Kidney (tissue), 22 donors: ENCODE measurements at places on chromosomes 6 and 20. TPM values are rescaled to one million over a fixed set of nuclear protein-coding genes. Genes with fewer than 3 reads are reported as not detected.

DNA sequence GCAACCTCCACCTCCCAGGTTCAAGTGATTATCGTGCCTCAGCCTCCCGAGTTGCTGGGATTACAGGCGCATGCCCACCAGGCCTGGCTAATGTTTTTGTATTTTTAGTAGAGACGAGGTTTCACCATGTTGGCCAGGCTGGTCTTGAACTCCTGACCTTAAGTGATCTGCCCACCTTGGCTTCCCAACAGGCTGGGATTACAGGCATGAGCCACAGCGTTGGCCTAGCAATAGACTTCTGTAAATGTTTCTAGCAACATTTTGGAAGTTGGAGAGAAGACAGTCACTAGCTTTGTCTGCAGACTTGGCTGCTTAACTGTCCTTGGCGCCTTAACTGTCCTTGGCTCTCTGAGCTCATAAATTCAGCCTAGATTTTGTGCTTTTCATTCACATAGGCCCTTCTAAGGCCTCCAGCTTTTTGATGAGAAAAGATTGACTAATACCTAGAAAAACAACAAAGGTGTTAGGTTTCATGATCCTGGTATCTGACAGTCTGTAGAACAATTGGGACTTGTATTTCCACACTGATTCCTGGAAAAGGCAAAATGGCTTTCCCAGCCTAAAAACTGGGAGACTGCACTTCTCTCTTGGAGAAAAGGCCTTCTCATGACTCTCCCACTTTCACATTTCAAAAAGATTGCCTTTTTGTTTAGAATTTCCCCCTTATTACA lies 49.7 kb downstream of the OR2B2 start:
- H3K4me1 ChIP-seq = no peaks in the 10 kb centered on the region
- H3K27ac ChIP-seq = no peak overlapping the region
- H3K4me3 ChIP-seq = no peak overlapping the region
- no peaks in the 10 kb centered on the region for H3K36me3 ChIP-seq
- no peak for DNase-seq

DNA sequence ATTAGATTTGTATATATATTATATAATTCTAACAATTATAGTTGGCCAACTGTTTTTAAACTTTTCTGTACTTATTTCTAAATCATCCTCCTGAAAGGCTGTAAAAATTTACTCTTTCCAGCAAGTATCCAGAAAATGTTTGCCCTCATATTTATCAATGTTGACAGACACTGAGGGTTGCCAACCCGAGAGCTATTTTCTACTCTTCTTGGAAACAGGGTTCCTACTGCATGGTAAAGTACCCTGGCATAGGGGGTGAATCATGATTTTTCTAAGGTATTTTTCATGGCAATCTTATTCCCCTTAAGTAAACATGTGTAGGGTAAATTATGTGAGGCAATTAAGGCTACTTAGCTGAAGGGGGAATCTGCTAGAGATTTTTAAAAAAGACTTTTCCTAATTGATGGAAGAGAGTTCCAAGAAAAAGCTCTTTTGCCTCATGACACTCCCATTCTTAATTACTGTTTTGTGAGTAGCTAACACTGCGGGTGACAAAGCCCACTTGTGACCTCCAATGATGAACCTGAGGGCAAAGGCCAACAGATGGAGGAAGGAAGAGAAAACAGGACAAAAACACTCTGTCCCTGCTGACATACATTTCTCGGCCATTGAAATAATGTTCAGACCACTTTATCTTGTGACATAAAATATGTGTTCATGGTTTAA lies 37.9 kb downstream of the GPX5 start:
- no peaks in the 10 kb centered on the region for H3K4me1 ChIP-seq
- no peak for DNase-seq
- H3K27ac ChIP-seq = no peak overlapping the region
- no peaks in the 10 kb centered on the region for H3K36me3 ChIP-seq

- H3K27ac ChIP-seq = no peak overlapping the region
- no peaks in the 10 kb centered on the region for H3K36me3 ChIP-seq
- DNase-seq = peak; percentile 67
- H3K27me3 ChIP-seq = no peaks in the 10 kb centered on the region
- H3K4me1 ChIP-seq = no peaks in the 10 kb centered on the region
Observed at GRCh38 chr6:46221222-46221793, 50.5 kb upstream of the ENPP5 start.

GRCh38 chr6:12386816-12387215 lies 96.7 kb downstream of the EDN1 start:
- H3K4me1 ChIP-seq = no peaks in the 10 kb centered on the region
- H3K27ac ChIP-seq = no peak overlapping the region
- no peak overlapping the region for H3K4me3 ChIP-seq
- H3K27me3 ChIP-seq = no peaks in the 10 kb centered on the region
- H3K36me3 ChIP-seq = no peaks in the 10 kb centered on the region

- H3K4me1 ChIP-seq = no peaks in the 10 kb centered on the region
- DNase-seq = no peak
- H3K27ac ChIP-seq = no peak overlapping the region
- no peaks in the 10 kb centered on the region for H3K36me3 ChIP-seq
Observed at GRCh38 chr20:14599613-14600012, 262.2 kb upstream of the FLRT3 start.

HAO1 gene
- not detected for total RNA-seq

KHDRBS2 gene
- total RNA-seq = 0.76 TPM

RBPJL gene
- total RNA-seq = not detected

DNA sequence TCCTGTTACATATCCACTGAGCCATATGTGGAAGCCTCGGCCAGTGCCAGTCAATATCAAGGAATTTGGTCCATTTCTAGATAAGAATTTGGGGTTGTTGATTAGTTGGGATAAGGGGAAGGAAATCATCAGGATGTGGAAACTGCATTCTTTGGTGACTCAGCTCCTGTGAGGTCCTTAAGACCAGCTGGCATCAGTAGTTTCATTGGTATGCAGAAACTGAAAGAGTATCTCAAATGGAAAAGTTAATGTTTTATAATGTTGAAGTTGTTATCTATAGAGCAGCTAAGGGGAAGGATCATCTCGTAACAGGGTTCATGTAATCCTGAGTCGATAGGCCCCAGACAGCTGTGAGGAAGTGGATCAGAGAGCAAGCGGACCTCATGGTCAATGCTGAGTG lies 87.9 kb upstream of the PRND start:
- no peak for DNase-seq
- no peak overlapping the region for H3K27ac ChIP-seq
- H3K27me3 ChIP-seq = no peaks in the 10 kb centered on the region

GRCh38 chr6:136435101-136435500 lies 115.1 kb downstream of the MAP7 start:
- peaks cover 14% of the 10 kb centered on the region for H3K4me1 ChIP-seq
- H3K27ac ChIP-seq = no peak overlapping the region
- DNase-seq = no peak
- no peak overlapping the region for H3K4me3 ChIP-seq
- H3K27me3 ChIP-seq = no peaks in the 10 kb centered on the region

GRCh38 chr6:138531387-138531786 lies 32.1 kb upstream of the NHSL1 start:
- no peak for DNase-seq
- no peaks in the 10 kb centered on the region for H3K36me3 ChIP-seq
- H3K4me3 ChIP-seq = no peak overlapping the region
- H3K27ac ChIP-seq = no peak overlapping the region
- no peaks in the 10 kb centered on the region for H3K4me1 ChIP-seq
- no peaks in the 10 kb centered on the region for H3K27me3 ChIP-seq

GRCh38 chr6:79586548-79586947 lies 44.6 kb upstream of the SH3BGRL2 start:
- H3K36me3 ChIP-seq = no peaks in the 10 kb centered on the region
- DNase-seq = no peak
- no peaks in the 10 kb centered on the region for H3K27me3 ChIP-seq
- H3K27ac ChIP-seq = no peak overlapping the region

DNA sequence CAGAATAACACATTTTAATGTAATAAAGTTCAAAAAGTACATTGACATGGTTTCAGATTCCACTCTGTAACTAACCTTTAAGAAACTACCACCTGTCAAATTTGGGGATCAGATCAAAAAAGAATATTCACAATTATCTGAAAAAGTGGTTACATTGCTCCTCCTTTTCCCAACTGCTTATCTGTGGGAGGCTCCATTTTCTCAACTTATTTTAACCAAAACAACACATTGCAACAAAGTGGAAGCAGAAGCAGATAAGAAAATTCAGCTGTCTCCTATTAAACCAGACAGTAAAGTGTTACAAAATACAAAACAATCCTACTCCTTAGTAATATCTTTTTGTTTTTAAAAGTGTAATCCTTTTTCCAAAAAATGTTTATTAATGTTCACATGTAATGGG lies 61.4 kb downstream of the PDSS2 start:
- H3K27me3 ChIP-seq = no peaks in the 10 kb centered on the region
- no peaks in the 10 kb centered on the region for H3K4me1 ChIP-seq
- H3K27ac ChIP-seq = no peak overlapping the region
- no peak overlapping the region for H3K4me3 ChIP-seq
- H3K36me3 ChIP-seq = no peaks in the 10 kb centered on the region
- DNase-seq = no peak

- no peaks in the 10 kb centered on the region for H3K36me3 ChIP-seq
- no peak overlapping the region for H3K27ac ChIP-seq
- no peak for DNase-seq
- H3K4me3 ChIP-seq = no peak overlapping the region
- H3K27me3 ChIP-seq = no peaks in the 10 kb centered on the region
Observed at GRCh38 chr6:45310118-45310788, 17.9 kb upstream of the RUNX2 start.

GRCh38 chr6:157270308-157270707 lies 53.0 kb downstream of the TMEM242 start:
- H3K27ac ChIP-seq = no peak overlapping the region
- no peaks in the 10 kb centered on the region for H3K27me3 ChIP-seq
- DNase-seq = peak; percentile 11
- no peak overlapping the region for H3K4me3 ChIP-seq

TFAP2D gene
- total RNA-seq = not detected

ANGPT4 gene
- 0.57 TPM for total RNA-seq

PKHD1 gene
- total RNA-seq = 77.5 TPM

CCM2L gene
- total RNA-seq = 13.8 TPM

OR12D3 gene
- total RNA-seq = not detected

DNA sequence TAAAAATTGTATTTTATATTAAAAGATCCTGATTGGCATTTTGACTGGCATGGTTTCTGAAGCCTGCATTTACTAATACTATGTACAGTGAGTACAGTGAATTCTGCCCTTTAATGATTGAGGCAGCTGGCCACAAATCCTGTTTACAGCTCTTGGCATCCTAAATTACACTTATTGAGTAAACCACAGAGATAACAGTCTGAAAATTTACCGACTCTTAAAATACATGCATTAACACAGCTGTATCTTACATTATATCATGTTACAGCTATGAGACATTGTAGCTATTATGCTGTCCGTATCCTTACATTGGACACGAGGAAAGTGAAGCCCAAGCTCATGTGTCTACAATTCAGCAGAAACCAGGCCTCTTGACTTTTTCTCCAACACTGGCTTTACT lies 90.8 kb downstream of the FAM83B start:
- no peak for DNase-seq
- no peak overlapping the region for H3K27ac ChIP-seq
- no peaks in the 10 kb centered on the region for H3K4me1 ChIP-seq
- H3K27me3 ChIP-seq = no peaks in the 10 kb centered on the region
- H3K36me3 ChIP-seq = no peaks in the 10 kb centered on the region

DNA sequence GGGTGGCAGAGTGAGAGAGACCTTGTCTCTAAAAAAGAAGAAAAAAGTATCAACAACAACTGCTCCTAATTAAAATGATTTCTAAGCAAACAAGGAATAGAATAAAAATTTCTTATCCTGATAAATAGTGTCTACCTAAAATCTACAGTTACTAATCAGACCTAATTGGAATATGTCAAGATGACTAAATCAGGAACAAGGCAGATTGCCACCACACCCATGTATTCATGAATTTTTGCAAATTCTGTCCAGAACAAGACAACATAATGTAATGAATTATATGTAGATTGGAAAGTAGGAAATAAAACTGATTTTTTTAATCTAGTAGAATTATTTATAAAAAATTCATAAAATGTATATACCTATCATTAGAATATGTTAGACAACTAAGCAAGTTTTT lies 339.8 kb downstream of the NKAIN2 start:
- no peak for DNase-seq
- H3K4me3 ChIP-seq = no peak overlapping the region
- H3K36me3 ChIP-seq = no peaks in the 10 kb centered on the region
- no peaks in the 10 kb centered on the region for H3K4me1 ChIP-seq
- H3K27me3 ChIP-seq = no peaks in the 10 kb centered on the region

- H3K36me3 ChIP-seq = peaks cover 16% of the 10 kb centered on the region
- H3K27me3 ChIP-seq = no peaks in the 10 kb centered on the region
- H3K4me3 ChIP-seq = no peak overlapping the region
- no peak for DNase-seq
- no peak overlapping the region for H3K27ac ChIP-seq
- H3K4me1 ChIP-seq = no peaks in the 10 kb centered on the region
Observed at GRCh38 chr20:35559042-35559693, 17.3 kb downstream of the ERGIC3 start.

DNA sequence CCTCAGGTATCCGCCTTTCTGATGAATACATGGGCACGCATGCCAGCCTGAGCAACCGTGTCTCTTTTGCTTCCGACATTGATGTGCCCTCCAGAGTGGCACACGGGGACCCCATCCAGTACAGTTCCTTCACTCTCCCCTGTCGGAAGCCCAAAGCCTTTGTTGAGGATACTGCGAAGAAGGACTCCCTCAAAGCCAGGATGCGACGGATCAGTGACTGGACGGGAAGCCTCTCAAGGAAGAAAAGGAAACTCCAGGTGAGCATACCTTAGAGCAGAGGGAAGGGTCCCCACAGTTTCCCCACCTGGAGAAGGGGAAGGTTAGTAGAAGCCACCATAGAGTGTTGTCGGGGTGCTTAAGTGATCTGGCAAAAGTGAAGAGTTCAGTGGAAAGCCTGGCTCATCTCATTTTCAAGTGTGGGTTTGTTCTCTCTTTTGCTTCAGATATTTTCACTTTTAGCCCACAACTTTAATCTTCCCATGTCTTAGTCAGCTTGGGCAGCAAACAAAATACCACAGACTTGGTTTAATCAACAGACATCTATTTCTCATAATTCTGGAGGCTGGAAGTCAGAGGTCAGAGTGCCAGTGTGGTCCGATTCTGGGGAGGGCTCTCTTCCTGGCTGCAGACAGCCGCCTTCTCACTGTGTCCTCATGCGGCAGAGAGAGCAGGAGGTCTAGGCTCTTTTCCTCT lies 133.5 kb upstream of the CLDN20 start:
- DNase-seq = no peak
- no peaks in the 10 kb centered on the region for H3K27me3 ChIP-seq
- H3K4me1 ChIP-seq = no peaks in the 10 kb centered on the region
- no peak overlapping the region for H3K27ac ChIP-seq
- no peaks in the 10 kb centered on the region for H3K36me3 ChIP-seq
- no peak overlapping the region for H3K4me3 ChIP-seq

GRCh38 chr6:161105408-161105807 lies 113.8 kb downstream of the MAP3K4 start:
- no peaks in the 10 kb centered on the region for H3K4me1 ChIP-seq
- H3K36me3 ChIP-seq = peaks cover 7% of the 10 kb centered on the region
- no peak overlapping the region for H3K27ac ChIP-seq
- H3K4me3 ChIP-seq = no peak overlapping the region
- DNase-seq = no peak
